ENCODE measurements at places on chromosomes 3 and 15. TPM values are rescaled to one million over a fixed set of nuclear protein-coding genes. Genes with fewer than 3 reads are reported as not detected.

Gene CD200R1
- total RNA-seq, result not detected

Gene C3orf70
- total RNA-seq, result 2.4 TPM

Gene KLF15
- 8.5 TPM for total RNA-seq

Gene FANCD2OS
- not detected for total RNA-seq

Gene RASGRF1
- total RNA-seq, result not detected

Gene RIOX2
- total RNA-seq, result 25.1 TPM

Gene COL7A1
- 14.9 TPM for total RNA-seq

Gene PRKAR2A
- 25.3 TPM for total RNA-seq

All from cardiac atrium fibroblast (primary cell).